ENCODE measurements at places on chromosomes 16 and 17. TPM values are rescaled to one million over a fixed set of nuclear protein-coding genes. Genes with fewer than 3 reads are reported as not detected.

Gene SPAG7
- total RNA-seq = 53.2 TPM

Gene CES3
- total RNA-seq = 0.62 TPM

- no peaks in the 10 kb centered on the region for H3K4me1 ChIP-seq
- H3K27ac ChIP-seq = no peak overlapping the region
- H3K4me3 ChIP-seq = no peak overlapping the region
These were observed 237.5 kb upstream of the NLRP1 start for GRCh38 chr17:5821803-5822202.

DNA sequence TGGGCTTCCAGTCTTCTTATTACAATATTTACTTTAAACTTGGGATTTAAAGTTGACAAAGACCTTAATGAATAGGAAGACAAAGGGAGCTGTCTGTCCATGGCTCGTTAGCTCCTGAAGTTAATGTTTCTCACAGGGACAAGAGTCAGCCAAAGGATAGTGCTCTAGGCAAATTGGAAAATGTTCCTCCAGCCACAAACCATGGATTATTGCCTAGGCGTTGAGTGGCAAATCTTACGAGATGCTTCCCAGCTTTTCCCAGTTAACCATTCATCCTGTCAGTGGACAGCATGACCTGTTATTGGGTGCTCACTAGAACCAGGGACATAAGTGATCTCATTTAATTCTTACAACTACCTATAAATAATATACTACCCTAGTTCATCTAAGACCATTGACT is 3.6 kb downstream of the TEX2 start:
- no peak overlapping the region for H3K4me3 ChIP-seq
- no peak for DNase-seq
- H3K4me1 ChIP-seq = peaks cover 5% of the 10 kb centered on the region
- H3K27ac ChIP-seq = no peak overlapping the region
- no peaks in the 10 kb centered on the region for H3K36me3 ChIP-seq
- no peaks in the 10 kb centered on the region for H3K27me3 ChIP-seq

GRCh38 chr17:19270704-19271611 is 33.8 kb downstream of the EPN2 start:
- no peak for DNase-seq
- H3K27ac ChIP-seq = no peak overlapping the region
- H3K36me3 ChIP-seq = no peaks in the 10 kb centered on the region
- H3K27me3 ChIP-seq = no peaks in the 10 kb centered on the region
- H3K4me3 ChIP-seq = no peak overlapping the region

DNA sequence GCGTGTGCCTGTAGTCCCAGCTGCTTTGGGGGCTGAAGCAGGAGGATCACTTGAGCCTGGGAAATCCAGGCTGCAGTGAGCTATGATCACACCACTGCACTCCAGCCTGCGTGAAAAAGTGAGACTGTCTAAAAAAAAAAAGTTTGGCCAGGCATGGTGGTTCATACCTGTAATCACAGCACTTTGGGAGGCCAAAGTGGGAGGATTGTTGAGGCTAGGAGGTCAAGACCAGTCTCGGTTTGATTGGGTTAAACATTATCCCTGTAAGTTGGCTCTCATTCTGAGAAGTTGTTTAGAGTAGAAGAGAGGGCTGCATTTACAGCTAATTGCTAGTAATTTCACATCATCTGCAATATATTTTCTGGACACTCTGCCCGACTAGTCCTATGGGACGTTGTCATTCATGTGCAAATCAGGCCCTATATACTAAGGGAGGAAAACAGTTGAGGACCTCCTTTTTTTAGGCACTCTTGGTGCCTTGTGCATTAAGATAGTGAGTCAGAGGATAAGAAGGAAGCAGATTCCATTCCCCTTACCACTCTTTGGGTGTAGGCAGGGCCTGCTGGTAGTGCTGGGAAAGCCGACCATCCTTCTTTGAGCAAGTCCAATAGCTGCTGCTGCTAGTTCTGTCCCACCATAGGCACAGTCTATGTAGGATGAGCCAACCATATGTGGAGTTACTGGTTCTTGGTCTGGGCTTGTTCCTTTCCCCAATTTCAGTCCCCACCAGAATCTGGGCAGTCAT is 18.7 kb downstream of the HMOX2 start:
- DNase-seq = no peak
- no peaks in the 10 kb centered on the region for H3K36me3 ChIP-seq
- H3K4me1 ChIP-seq = no peaks in the 10 kb centered on the region
- no peak overlapping the region for H3K4me3 ChIP-seq
- no peaks in the 10 kb centered on the region for H3K27me3 ChIP-seq

Gene TMEM114
- total RNA-seq = not detected

- no peaks in the 10 kb centered on the region for H3K27me3 ChIP-seq
- H3K27ac ChIP-seq = peak overlapping the region; percentile 94
- peak; percentile 63 for DNase-seq
- peak overlapping the region; percentile 84 for H3K4me3 ChIP-seq
- peaks cover 24% of the 10 kb centered on the region for H3K4me1 ChIP-seq
These were observed 1.7 kb downstream of the EMP2 start for GRCh38 chr16:10578474-10579316.

Gene OTOA
- 0.13 TPM for total RNA-seq

DNA sequence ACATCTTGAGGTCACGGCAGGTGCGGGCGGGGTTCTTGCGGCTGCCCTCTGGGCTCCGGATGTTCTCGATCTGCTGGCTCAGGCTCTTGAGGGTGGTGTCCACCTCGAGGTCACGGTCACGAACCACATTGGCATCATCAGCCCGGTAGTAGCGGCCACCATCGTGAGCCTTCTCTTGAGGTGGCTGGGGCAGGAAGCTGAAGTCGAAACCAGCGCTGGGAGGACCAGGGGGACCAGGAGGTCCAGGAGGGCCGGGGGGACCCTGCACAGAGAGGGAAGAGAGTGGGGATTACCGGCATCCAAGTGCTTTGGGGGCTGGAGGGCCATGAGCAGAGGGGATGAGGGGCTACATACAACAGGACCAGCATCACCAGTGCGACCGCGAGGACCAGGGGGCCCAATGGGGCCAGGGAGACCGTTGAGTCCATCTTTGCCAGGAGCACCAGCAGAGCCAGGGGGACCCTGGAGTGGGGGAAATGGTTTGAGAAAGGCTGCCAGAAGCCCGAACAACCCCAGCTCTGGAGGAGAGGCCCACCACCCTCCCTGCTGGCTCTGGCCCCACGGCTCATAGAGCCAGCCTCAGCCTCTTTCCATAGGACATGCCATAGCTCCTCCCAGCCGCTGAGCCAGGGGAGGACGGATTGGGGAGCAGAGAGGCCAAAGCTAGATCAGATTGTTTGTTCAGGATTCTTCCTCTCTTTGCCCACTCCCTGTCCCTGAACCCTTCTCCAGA is 14.6 kb downstream of the COL1A1 start:
- peaks cover 2% of the 10 kb centered on the region for H3K4me1 ChIP-seq
- DNase-seq = no peak
- H3K27ac ChIP-seq = peak overlapping the region; percentile 66
- no peaks in the 10 kb centered on the region for H3K36me3 ChIP-seq
- no peak overlapping the region for H3K4me3 ChIP-seq
- no peaks in the 10 kb centered on the region for H3K27me3 ChIP-seq

- H3K4me3 ChIP-seq = no peak overlapping the region
- no peak overlapping the region for H3K27ac ChIP-seq
- H3K36me3 ChIP-seq = no peaks in the 10 kb centered on the region
These were observed 24.4 kb downstream of the TNFRSF13B start for GRCh38 chr17:16947470-16947869.

DNA sequence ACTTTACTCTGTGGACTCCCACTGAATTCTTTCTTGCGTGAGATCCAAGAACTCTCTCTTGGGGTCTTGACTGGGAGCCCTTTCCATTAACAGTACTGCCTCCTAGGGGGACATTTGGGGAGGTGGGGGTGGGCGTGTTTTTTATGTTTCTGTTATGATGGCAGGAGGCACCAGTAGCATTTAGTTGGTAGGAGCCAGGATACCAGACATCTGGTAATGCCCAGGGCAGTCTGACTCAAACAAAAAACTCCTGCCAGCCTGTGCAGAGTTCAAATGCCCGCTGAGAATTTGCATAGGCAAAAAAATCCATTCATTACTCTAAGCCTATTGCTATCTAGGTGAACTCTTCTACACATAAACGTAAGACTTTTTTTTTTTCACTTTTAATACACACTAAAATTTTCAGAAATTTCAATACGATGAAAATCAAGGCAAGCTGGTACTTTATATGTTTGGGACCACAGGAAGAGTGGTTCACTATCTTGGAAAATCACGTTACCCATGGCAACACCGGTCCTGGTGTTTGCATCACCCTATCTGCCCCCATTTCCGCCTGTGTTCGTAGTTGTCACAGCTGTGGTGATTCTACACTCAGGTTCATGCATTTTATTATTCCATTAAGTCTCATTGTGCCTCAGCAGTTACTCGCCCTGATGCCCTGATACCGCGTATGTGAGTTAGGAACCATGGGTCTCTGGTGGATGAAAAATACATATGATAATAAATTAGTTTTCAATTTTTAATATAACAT is 121.1 kb upstream of the XYLT1 start:
- no peaks in the 10 kb centered on the region for H3K27me3 ChIP-seq
- no peak for DNase-seq
- H3K36me3 ChIP-seq = no peaks in the 10 kb centered on the region
- no peaks in the 10 kb centered on the region for H3K4me1 ChIP-seq

DNA sequence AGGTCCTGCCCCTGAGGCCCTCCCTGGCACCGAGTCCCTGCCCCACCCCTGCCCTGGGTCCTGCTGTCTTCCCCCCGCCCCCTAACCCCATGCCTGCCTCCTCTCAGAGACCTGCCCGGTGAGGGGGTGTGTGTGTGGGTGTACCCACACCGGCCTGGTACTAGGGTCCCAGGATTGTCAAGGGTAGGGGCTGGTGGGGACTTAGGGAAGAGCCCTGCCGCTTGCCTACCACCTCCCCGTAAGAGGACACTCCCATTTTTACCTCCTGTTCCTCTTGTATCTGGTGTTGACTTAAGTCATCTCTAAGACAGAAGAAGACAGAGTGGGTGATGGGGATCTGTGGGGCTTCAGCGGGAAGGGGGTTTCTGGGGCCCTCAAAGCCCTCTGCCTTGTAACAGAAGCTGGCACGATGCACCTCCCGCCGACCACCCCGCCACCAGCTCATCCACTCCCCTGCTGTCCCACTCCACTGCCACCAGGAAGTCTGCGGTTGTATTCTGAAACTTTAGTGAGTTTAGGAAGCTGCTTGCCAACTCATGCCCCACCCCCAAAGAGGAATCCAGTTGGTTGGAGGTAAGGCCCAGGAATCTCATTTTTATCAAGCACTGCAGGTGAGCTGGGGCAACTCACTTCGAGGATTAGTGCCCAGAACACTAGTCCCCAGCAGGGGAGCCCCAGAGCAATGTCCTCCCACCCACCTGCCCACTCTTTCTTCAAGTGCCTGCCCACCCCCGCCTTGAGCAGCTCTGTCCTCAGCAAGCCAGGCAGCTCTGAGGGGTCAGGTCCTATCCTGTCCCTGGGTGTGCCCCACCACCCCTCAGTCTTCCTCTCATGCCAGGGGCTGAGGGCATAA is 5.6 kb downstream of the SPATA32 start:
- DNase-seq = no peak
- H3K27ac ChIP-seq = no peak overlapping the region
- H3K4me3 ChIP-seq = no peak overlapping the region
- H3K27me3 ChIP-seq = no peaks in the 10 kb centered on the region

Gene SLC52A1
- not detected for total RNA-seq

DNA sequence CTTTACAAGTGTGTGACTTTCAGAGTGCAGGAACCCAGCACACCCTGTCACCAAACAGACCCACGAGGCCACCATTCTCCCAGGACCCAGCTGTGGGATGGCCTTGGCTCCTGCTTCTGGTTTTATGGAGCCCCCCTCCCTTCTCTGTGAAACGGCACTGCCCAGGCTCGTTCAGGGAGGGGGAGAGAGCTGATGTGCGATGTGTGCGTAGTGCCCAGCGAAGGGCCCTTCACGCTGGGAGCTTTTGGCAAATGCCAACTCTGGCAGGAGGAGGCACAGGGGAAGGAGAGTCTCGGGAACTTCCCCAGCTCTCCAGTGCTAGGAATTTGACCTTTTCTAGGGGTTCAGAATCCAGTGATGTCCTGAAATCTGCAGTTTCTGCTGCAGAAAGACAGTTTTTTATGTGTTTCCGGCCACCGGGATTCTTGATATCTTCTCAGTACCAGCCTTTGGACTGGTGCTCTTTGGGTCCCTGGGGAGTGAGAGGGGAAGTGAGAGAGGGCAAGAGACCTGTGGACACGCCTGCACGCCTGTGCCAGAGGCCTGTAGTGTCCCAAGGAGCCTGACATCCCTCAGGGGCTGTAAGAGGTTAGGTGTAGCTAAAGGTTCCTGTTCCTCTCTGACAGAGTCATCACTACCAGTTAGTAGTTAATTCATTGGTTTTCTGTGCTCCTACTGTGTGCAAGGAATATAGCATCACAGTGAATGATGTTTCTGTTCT is 45.1 kb downstream of the CMIP start:
- no peaks in the 10 kb centered on the region for H3K36me3 ChIP-seq
- H3K4me3 ChIP-seq = no peak overlapping the region
- H3K4me1 ChIP-seq = peaks cover 17% of the 10 kb centered on the region
- no peaks in the 10 kb centered on the region for H3K27me3 ChIP-seq
- H3K27ac ChIP-seq = no peak overlapping the region
- DNase-seq = no peak

GRCh38 chr17:75472119-75472518 is 15.7 kb downstream of the TMEM94 start:
- no peaks in the 10 kb centered on the region for H3K36me3 ChIP-seq
- H3K27ac ChIP-seq = no peak overlapping the region
- H3K4me3 ChIP-seq = no peak overlapping the region
- peaks cover 18% of the 10 kb centered on the region for H3K4me1 ChIP-seq
- H3K27me3 ChIP-seq = no peaks in the 10 kb centered on the region

DNA sequence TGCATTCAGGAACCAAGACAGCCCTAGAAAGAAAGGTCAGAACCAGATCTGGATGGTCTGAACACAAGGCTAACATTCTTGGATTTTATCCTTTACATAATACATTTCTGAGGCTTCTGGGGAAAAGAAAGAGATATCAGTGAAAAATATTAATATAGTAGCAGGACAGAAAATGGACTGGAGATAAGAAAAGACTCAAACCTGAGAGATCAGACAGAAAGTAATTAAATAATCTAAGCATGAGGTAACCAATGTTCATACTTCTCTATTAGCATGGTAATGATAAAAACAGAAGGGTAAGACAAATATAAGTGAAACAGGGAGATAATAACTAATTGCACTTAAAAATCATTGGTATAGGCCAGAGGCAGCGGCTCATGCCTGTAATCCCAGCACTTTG is 5.5 kb downstream of the TRIM37 start:
- H3K4me3 ChIP-seq = no peak overlapping the region
- no peaks in the 10 kb centered on the region for H3K27me3 ChIP-seq
- DNase-seq = no peak
- H3K4me1 ChIP-seq = no peaks in the 10 kb centered on the region
- H3K36me3 ChIP-seq = no peaks in the 10 kb centered on the region

Gene RUNDC3A
- total RNA-seq = 0.53 TPM

- H3K27me3 ChIP-seq = no peaks in the 10 kb centered on the region
- no peak overlapping the region for H3K27ac ChIP-seq
- H3K4me3 ChIP-seq = no peak overlapping the region
- H3K4me1 ChIP-seq = no peaks in the 10 kb centered on the region
- no peak for DNase-seq
These were observed 2.1 kb downstream of the CCL4L2 start for GRCh38 chr17:36212966-36213365.

Data from ovary (tissue), 10 donors.